Hair follicle dermal papilla cell (primary cell): ENCODE measurements at places on chromosomes 11 and 22. TPM values are rescaled to one million over a fixed set of nuclear protein-coding genes. Genes with fewer than 3 reads are reported as not detected.

The TMPRSS6 gene
- total RNA-seq, result not detected in 2 replicates

The PHLDB1 gene
- 135 and 140 TPM in 2 replicates for total RNA-seq

The GTSE1 gene
- total RNA-seq, result 2.2 and 2.4 TPM in 2 replicates

The ZNF215 gene
- total RNA-seq, result 5.7 and 7.4 TPM in 2 replicates

The LAYN gene
- 157 and 170 TPM in 2 replicates for total RNA-seq

The DEFB131B gene
- not detected in 2 replicates for total RNA-seq

The TRIOBP gene
- 103 and 138 TPM in 2 replicates for total RNA-seq

The CRACR2B gene
- 0.32 and 0.85 TPM in 2 replicates for total RNA-seq

The CDC45 gene
- 0.36 and 1.1 TPM in 2 replicates for total RNA-seq

The CHRNA10 gene
- total RNA-seq, result 0.85 and 1.3 TPM in 2 replicates
